ENCODE measurements at places on chromosomes 16 and 17.
A peak's percentile ranks its signal among the peaks of the same experiment; 100 is the strongest.

DNA sequence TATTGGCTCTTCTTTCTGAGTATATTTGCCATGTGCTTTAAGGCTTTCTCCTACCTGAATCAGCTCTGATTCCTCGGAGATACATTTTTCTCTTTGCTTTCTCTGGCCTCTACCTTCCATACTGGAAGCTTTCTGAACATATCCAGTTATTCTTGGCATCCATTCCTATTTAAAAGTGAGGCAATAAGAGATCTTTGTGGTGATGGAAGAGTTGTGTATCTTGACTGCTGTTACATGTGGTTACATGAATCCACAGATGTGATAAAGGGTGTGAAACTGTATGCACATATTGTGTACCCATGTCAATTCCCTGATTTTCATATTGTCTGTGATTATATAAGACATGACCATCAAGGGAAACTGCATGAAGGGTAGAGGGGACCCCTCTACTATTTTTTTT is 24.4 kb downstream of the UBE2O start:
- DNase-seq = no peak

DNA sequence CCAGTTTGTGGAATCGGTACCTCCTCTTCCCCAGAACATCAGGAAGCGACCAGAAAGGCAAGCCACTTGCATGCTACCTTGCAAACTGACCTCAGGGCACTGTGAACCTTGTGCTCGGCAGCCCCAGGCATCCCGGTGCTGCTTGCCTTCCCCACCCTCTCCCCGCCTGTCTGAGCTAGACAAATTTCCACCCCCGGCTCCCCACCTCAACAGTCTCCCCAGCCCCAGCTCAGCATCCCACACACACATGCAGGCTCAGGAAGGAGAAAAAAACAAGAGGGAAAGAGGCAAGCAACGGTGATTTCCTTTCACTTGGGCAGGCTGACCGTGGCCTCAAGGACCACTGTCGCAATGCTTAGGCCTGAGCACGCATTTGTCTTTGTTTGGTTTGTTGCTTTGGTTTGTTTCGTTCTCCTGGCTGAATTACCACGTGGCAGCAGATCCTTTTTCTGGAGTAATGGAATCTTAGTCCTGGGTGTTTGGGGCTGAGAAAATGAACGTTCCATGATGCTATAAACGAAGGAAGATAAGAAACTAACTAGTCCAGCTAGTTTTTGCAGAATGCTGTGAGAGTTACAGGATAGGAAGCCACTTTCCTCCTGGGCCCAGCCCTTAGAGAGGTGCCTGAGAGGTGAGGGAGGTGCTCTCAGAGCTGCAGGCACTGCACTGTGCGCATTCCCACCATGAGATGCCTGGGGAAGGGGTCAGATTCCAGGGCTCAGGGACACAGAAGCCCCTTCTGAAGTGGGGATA is 27.9 kb downstream of the SDK2 start:
- DNase-seq = no peak

DNA sequence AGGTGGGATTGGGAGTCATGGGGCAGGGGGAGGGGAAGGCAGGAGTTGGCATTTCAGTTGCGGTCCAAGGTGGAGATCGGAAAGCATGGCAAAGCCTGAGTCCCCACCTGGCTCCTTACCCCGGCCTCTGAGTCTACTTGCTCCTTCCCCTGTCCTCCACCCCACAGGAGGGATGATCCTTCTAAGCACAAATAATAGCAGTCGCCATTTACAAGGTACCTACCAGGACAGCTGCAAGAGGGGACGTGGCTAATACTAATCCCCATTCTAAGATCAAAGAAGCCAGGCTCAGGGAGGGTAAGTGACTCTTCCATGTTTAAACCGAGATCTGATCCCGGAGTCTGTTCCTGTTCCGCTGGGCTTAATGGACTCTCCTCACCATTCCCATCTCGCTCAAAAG is 396.3 kb downstream of the SLC39A11 start:
- no peak for DNase-seq

- no peak for DNase-seq
Observed at GRCh38 chr16:87474566-87474996, 18.2 kb downstream of the ZCCHC14 start.

DNA sequence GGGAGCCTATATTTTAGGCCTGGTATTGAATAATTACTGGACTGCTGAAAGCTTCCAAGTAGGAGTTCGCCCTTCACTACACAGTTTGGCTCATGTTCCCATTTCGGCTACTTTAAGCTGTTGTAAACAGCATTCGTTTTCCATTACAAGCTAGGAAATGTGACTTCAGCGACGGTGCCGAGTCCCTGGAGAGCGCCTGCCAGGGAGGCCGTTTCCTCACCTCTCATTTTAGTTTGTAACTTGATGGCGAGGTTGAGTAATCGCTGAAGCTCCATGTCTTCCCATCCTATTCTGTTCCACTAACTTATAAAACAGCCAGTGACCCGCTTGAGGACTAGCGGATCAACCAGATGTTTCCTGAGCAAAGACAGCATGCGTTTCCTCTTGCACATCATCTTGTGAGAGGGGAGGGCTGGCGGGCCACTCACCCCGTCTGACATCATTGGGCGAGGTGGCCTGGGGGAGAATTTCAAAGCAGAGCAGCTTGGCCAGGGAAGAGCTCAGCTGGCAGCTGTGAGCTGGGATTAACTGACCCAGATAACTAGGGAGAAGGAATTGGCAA is 32.9 kb downstream of the PCTP start:
- no peak for DNase-seq

- DNase-seq = no peak
Observed at GRCh38 chr17:27965224-27965623, 72.1 kb upstream of the LYRM9 start.

GRCh38 chr16:65532258-65532657 is 410.4 kb upstream of the CDH11 start:
- DNase-seq = no peak

GRCh38 chr17:77131904-77132303 is 8.9 kb upstream of the SEC14L1 start:
- DNase-seq = no peak

DNA sequence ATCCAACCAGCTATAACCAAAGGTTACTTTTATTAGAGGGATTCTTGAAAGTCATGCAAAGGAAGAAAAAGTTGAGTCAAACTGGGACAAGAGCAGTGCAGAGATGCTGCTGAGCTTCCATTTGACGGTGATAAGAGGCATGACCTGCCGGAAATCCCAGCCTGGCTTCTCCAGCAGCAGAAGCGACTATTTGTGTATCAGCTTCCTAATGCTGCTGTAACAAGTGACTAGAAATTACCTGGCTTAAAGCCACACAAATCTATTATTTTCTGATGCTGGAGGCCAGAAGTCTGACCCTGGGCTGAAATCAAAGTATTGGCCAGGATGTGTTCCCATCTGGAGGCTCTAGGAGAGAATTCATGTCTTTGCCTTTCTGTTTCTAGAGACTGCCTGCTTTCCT is 41.6 kb upstream of the CPPED1 start:
- DNase-seq = no peak

- no peak for DNase-seq
Observed at GRCh38 chr17:3667366-3668278, 756 bp downstream of the TAX1BP3 start.

GRCh38 chr16:67394155-67395104 is 1.1 kb upstream of the TPPP3 start:
- no peak for DNase-seq

GRCh38 chr17:58640202-58640601 is 51.6 kb downstream of the TEX14 start:
- no peak for DNase-seq

GRCh38 chr16:55433030-55433429 is 46.0 kb upstream of the MMP2 start:
- DNase-seq = no peak

DNA sequence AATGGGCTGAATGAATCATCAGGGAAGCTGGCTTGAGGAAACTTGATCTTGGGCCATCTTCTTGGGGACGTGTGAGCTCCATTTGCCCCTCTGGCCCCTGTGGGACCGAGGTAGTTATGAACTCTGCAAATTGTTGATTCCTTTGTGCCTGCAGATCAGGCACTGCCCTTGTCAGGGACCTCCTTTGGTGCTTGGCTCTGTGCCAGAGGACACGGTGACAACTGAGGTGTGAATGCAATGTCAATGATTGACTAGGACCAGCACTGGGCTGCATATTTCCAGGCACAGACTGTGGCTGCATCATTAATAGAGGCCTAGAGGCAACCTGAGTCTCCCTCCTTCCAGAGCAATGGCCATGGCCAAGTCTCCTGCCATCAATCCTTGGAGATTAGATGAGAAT is 23.8 kb downstream of the PDILT start:
- no peak for DNase-seq

DNA sequence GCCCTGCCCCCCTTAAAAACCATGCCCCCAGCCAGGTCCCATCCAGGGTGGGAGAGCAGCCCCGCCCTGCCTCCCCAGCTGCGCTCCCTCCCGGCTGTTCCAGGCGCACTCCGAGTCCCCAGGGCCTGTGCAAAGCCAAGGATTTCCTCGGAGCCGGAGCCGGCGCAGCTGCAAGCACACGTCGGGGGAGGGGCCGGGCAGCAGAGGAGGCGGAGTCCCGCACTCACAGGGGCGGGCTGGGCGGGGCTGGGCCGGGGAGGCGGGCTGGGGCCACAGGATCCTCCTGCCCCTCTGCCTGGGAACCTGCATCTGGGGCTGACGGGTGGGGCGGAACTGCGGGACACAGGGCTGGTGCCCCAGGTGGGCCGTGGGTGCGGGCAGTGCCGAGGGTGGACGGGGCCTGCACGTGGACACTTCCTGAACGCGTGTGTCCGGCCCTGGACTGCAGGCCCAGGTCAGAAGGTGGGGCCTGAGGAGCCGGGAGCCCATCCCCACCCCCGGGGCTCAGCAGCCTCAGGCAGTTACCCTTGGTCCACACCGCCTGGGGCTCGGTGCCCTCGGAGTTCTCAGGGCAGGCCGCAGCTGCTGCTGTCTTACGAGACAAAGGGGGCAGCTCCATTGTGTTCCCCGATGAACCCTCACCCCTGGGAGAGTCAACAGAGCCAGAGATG is 24.0 kb upstream of the SSTR5 start:
- peak; percentile 25 for DNase-seq

- DNase-seq = no peak
Observed at GRCh38 chr17:70047619-70048419, 27.2 kb upstream of the KCNJ16 start.

GRCh38 chr17:27496437-27496943 is 40.2 kb downstream of the KSR1 start:
- no peak for DNase-seq

- no peak for DNase-seq
Observed at GRCh38 chr17:55093353-55093752, 124.8 kb downstream of the STXBP4 start.

GRCh38 chr17:81491761-81492160 is 20.8 kb downstream of the ACTG1 start:
- no peak for DNase-seq

DNA sequence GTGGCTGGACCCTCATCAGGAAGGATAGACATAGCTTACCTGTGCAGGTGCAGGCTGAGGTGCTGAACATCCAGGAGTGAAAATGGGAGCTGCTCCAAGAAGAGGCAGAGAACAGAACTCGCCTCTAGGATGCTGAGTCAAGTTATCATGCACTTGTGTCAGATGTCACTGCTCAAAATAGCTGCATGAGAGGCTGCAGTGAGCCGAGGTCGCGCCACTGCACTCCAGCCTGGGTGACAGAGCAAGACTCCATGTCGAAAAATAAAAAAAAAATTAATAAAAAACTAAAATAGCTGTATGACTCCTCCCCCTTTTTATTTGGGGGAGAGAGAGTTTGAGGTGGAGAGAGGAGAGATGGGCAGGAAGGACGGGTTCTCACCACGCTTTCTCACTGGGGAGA is 148.8 kb downstream of the FOXL1 start:
- no peak for DNase-seq

GRCh38 chr17:79573196-79573896 is 37.5 kb downstream of the RBFOX3 start:
- no peak for DNase-seq
